Activated CD8-positive, alpha-beta T cell treated with anti-CD3 and anti-CD28 coated beads, Interleukin-2, amount 10 ng/mL, durations not matched to agents 7 days and 5 days (primary cell): ENCODE measurements at places on chromosomes 2 and 18. TPM values are rescaled to one million over a fixed set of nuclear protein-coding genes. Genes with fewer than 3 reads are reported as not detected.

GRCh38 chr2:207284556-207285472, 119.1 kb upstream of the KLF7 start:
- no peak for DNase-seq

Gene CRYGD
- total RNA-seq = not detected

Gene NDUFB3
- 173 TPM for total RNA-seq

DNA sequence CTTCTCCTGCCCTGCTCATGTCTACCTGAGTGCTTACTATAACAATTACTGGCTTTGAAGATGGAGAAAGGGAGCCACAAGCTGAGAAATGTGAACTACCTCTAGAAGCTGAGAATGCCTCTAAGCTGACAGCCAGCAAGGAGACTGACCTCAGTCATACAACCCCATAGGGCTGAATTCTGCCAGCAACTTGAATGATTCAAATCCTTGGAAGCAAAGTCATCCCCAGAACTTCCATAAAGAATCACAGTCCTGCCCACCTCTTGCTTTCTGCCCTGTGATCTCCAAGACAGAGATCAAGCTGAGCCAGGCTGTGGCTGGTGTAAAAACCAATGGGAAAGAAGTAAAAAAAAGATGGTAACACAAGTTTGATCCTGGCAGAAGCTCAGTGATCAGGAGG, 288.2 kb upstream of the SPHKAP start:
- DNase-seq = no peak

- no peak for DNase-seq
Observed at GRCh38 chr2:216151313-216152025, 42.3 kb downstream of the XRCC5 start.

DNA sequence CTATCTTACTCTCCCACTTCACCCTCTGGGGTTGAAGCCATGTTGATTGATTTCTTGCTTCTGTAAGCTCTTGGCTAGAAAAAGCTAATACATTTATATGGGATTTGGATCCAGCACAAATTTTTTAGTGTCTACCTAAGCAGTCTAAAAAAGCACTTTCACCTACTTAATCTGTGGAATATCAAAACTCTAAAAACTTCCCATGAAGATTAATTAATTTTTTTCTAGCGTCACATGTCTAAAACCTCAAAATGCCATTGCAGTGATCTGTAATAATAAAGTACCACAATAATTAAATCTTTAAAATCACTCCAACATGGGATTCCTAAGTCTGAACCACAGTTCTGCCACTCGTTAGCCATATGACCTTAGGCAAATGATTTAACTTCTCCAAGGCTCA, 180.1 kb downstream of the EN1 start:
- no peak for DNase-seq

DNA sequence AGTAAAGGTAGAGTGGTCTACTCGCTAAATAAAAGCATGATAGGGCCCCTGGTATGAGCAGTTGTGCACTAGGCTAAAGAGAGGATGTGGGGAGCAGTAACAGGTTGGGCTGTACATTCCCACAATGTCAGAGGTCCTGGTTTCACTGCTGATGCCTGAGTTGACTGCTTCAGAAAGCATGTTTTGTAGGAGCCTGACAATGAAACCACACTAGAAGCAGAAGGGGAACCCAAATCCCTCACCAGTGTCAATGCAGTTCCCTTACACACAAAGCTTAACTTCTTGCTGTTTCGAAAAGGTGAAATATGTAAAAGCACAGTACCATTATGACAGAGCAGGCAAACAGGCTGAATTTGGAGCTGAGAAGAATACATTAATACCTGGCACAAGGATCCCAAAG, 291.7 kb upstream of the KYNU start:
- no peak for DNase-seq

DNA sequence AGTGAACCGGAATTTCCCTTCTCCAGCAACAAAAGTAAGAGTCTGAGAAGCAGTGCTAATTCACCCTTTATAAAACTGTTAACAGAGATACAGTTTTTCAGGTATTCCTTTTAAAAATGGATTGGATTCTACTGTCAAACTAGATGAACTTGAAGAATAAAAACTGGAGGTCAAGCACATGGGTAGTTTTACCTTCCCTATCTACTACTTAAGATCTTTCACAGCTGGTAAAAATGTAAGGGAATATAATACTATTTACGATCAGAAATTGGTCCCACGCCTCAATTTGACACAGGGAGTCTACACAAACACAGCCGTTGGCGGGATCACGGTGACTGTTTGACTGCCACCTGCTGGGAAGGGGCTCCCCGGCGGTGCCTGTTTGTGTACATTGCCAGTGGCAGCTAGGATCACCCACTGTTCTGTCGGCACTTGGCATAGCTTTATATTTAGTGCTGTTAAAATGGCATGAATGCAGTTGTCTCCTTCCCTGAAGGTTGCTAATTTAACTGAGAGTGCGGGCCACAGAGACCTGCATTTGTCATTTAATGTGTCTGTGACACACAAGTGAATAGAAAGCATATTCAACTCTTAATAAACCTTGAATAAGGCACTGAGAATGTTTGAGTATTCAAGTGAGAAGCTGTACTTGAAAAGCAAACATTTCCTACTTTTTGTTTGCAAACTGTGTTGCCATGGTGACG, 59.5 kb downstream of the ABCG8 start:
- DNase-seq = no peak
